Fibroblast of mammary gland (primary cell): ENCODE measurements at places on chromosomes 11 and 22.

DNA sequence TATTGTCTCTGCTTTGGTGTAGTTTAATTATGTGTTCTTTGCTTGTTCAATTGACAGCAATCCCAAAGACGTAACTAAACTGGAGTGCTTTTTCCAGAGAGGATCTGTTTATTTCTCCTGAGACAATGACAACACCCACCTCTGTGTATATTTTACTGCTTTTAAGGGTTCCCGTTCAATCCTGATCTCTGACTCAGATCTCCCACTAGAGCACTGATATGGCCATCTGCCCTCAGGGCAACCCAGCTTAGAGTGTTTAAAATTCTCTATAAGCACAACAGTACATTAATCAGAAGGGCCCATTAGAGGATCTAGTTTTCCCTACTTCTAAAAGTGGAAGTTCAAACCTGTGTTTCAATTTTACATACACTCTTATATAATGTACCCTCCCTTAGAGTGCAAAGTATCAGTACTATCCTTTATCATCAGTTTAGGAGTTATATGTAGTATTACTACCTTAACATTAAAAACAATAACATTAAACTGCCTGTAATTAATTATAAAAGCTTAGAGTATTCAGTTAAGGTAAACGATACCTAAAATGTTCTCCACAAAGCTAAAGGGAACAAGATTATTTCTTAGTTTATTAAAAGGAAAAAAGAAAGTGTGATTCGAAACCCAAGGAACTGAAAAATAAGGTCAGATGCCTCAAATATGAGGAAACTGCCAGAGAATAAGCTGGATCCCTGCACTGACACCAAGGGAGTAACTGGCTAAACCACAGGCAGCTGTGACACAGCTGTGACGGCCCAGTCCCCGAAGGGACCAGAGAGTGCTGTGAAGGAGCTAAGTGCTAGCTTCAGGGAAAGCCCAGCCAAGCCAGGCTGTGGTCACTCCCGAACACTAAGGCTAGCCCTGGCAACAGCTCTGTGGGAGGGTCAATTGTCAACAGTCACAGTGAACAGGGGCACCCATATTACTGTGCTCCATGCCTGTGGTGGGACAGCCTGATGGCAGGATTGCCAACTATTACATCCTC, 15.2 kb downstream of the UFD1 start:
- peak; percentile 28 for DNase-seq

DNA sequence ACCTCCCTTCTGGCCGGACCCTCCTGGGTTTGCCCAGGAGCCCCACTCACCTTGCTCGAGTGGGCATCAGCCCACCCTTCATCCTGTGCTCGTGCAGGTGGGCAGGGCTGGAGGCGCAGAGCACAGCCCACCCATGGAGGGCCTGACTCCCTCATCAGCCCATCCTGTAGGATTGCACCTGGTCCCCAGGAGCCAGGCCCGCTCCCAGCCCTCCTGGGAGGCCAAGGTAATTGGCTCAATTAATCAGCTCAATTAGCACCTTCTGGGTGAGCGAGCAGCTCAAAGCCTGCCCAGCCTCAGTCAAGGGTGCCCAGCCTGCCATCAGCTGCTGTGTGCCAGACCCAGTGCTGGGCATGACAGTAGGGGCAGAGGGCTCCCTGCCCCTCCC, 58.1 kb upstream of the NECTIN1 start:
- DNase-seq = no peak

DNA sequence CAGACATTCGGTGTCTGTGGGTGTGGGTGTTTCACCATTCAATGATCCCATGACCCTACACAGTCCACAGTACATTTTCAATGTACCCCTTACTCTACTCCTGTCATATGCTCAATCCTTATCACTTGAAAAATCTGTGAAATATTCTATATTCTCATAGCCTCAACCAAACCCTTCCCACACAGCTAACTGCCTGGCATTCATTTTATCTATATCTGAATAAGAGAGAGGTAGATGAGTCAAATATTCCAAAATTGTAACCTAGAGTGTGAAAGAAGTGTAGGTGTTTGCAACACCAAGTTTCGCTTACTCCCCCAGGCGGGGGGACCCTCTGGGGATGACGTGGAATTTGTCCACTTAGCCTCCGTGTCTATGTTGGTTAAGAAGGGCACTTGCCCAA, 354.8 kb downstream of the ETS1 start:
- DNase-seq = no peak

DNA sequence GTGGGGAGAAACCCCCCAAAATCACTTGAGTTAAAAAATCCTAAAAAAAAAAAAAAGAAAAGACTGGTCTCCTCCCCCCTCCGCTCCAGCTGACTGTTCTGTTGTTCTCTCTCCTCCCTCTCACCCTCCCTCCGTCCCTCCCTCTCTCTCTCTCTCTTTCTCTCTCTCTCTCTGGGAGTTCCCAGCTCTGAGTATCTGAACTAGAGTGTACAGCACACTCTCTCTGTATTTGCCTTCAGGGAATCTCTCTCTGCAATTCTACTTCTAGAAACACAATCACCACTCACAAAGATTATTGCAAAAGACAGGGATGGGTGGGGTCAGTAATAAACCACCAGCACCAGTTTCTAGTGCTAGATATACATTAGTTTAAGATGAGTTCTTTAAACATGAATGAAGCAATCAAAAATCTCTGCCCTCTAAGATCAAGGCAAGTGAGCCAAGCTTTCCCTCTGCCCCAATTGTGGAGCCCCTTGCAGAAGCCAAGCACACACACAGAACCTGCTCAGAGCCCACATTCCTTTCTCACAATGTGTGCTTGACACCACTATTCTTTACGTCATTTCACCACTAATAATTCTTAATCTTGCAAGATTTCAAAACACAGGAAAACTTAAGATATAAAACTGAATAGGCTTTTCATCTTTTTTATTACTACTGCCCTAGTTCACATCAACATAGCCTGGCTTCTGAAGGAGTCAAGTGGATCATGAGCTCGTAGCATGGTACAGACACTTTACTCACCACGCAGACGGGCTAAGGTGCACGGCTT, 133.5 kb downstream of the RBFOX2 start:
- DNase-seq = peak; percentile 79

DNA sequence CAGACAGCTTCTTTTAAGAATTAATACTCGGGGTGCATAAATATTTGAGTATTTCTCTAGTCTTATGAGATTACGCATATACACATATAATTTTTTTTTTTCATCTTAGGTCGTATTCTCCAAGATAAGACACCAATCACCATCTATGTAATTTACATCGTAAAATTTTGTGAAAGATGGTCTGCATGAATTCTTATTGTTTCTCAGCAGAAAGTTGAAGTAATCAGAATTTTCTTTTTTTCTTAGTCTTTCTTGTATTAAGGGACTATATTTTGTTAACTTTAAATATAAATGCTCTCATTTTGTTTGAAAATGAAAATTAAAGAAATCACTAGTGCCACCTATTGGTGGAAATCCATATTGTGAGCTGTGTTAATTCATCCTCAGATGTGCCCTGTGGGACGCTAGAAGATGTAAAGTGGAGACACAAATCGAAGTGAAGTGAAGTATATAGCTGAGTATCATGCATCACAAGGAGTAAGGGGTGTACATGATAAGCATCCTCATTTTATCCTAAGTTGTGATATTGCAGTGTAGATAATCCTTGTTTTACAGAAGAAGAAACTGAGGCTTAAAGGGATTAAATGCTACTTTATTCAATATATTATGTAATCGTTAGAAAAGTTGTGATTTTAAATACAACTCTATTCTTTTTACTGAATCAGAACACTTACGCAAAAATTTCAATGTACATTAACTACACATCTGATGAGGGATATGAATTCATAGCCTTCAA, 2084.3 kb downstream of the LRRC4C start:
- peak; percentile 11 for DNase-seq

- DNase-seq = no peak
Measured at GRCh38 chr11:61553373-61554171, 27.3 kb downstream of the SYT7 start.

GRCh38 chr22:37222440-37222971, 10.2 kb upstream of the SSTR3 start:
- DNase-seq = no peak

DNA sequence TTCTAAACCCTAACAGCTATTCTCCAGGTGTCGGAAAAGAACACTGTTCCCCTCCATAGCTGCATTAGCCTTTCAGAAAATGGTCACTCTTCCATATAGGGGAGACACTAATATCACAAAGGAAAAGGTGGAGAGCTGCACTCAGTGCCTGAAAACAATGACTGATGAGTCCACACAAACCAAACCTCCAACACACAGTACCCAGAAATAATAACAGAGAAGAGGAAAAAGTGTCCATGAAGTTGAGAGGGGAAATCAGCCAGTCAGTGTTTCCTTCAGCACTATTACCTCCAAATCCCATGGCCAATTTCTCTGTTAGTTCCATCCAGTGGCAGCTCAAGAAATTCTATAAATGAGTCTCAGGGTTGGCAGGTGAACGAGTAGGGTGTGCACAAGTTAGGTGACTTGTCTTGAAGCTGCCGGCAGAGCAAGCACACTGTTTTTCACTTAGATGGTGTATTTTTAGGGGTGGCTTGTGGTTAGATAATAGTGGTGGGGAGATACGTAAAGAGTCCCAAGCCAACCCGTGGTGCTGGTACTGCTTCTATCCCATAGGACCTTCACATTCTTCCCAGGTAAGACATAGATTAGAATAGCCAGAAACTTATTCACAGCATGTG, 84.5 kb upstream of the CHRM4 start:
- DNase-seq = no peak

DNA sequence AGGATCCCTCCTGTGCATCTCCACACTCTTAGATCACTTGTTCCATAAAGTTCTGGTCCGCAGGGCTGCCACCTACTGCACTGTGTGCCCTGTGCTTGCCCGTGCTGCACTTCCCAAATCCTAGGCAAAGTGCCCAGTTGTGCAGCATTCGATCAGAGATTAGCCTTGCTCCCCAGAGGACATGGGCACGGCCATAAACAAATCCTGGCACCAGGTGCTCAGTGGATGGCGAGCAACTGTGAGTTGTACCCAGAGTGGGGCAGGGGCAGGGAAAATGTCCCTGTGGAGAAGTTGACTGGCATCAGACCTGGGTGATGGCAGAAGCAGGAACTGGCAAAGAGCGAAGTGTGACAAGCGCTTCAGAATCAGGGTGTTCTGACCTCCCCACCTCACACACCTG, 4.7 kb downstream of the FADS2 start:
- no peak for DNase-seq
